ENCODE measurements at places on chromosomes 1 and 21.
A peak's percentile ranks its signal among the peaks of the same experiment; 100 is the strongest.

DNA sequence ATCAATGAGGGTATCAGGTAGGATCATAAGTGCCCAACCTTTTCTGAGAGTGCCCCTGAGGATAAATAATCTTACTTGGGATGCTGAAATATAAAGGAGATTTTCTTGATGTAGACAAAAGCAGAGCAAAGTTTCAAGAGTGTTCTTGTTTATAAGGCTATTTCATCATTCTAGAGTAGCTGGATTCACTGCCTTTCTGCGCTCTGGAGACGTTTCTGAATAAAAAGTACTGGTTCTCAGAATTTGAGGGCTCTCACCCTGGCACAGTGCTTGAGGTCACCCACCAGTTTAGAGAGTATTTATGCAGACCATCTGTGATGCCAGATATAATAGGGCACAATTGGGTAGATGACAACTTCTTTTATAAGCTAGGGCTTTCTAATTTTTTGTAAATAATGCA is 103.3 kb downstream of the GDAP2 start:
- DNase-seq = no peak
- H3K27ac ChIP-seq = peak overlapping the region; percentile 69
- no peaks in the 10 kb centered on the region for H3K36me3 ChIP-seq
- peaks cover 52% of the 10 kb centered on the region for H3K4me1 ChIP-seq
- no peak overlapping the region for H3K4me3 ChIP-seq

DNA sequence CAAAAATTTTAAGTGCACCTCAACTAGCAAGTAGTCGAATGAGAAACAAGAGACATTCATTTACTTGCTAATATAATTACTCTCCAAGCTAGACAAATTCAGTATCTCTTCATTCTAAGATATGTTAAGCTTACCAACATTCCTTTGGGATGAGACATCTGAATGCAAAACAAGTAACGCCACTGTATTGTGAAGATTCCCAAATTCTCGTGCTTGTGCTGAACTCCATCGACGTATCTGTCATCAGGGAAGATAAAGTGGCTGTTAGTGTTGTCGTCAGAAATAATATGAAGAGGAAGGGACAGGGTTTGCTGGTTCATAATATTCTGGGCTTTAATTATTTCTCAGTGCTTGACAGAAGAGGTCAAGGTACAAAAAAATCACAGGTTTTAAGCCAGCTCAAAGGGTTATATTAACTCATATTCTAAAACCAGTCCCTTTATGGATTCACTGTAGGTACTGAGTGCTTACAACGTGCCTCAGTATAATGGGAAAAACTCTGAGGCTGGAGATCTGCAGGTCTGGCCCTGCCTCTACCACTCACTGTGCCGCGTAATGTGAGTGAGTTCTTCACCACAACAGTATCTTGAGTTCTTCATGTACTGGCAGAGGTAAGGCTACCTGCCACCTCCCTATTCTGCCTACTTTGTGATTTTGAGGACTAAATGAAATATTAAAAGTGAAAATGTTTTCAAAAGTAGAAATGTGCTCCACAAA is 42.0 kb downstream of the PCSK9 start:
- H3K27me3 ChIP-seq = no peaks in the 10 kb centered on the region
- no peak overlapping the region for H3K4me3 ChIP-seq
- no peaks in the 10 kb centered on the region for H3K4me1 ChIP-seq

- peak overlapping the region; percentile 84 for H3K27ac ChIP-seq
- DNase-seq = peak; percentile 62
- H3K27me3 ChIP-seq = no peaks in the 10 kb centered on the region
- H3K4me1 ChIP-seq = peaks cover 62% of the 10 kb centered on the region
- H3K4me3 ChIP-seq = peak overlapping the region; percentile 36
These were observed 31.3 kb upstream of the BTG2 start for GRCh38 chr1:203273869-203274602.

DNA sequence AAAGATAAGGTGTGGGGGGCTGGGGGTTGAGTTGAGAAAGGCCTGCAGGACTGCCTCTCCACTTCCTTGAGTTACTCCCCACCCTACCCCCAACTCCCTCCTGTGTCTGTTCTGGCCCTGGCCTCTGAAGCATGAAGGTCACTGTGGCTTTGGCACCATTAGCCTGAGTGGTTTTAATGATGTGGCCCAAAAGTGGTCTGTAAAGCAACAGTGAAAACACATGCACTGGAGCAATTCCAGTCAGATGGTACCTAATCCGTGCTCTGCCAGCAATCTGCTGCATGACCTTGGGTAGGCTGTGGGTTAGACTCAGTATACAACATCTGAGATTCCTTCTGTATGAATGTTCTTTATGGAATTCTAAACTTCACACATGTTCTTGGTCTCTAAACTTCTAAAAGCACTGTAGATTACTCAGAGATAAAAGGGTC is 86.5 kb upstream of the ATP1A1 start:
- no peaks in the 10 kb centered on the region for H3K27me3 ChIP-seq
- H3K27ac ChIP-seq = no peak overlapping the region
- no peaks in the 10 kb centered on the region for H3K4me1 ChIP-seq
- H3K36me3 ChIP-seq = no peaks in the 10 kb centered on the region

DNA sequence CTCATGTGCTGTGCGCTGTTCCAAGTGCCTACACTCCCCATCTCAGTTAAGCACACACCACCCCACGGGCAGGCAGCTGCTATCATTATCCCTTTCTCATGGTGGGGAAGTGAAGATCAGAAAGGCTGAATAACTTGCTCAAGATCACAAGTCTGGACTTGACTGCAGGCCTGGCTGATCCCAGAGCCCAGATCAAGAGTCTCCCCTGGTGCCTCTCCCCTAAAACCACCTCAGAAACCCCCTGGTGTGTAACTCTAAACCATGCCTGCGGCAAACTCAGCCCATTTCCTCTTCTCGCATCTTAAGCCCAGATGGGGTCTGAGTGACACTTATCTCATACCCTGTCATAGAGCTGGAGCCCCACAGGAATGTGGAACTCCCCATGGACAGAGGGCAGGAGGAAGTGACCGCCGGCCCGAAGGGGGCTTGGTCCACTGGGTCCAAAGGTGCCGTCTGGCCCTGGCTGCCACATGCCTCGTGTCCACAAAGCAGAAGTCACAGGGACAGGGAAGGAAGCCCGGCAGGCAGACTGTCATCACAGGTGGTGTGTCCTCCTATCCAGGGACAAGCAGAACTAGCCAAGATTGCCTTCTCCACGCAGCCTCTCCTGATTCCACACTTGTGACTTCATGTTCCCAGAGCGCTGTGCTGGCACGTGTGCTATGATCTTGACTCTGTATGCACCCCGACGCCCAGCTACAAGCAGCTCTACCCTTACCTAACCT is 92.1 kb downstream of the SYF2 start:
- H3K4me3 ChIP-seq = no peak overlapping the region
- DNase-seq = peak; percentile 48
- H3K4me1 ChIP-seq = no peaks in the 10 kb centered on the region
- H3K27me3 ChIP-seq = peaks cover 54% of the 10 kb centered on the region

GRCh38 chr1:232034556-232034955 is 408.0 kb downstream of the DISC1 start:
- H3K27ac ChIP-seq = no peak overlapping the region
- no peak for DNase-seq
- no peak overlapping the region for H3K4me3 ChIP-seq
- no peaks in the 10 kb centered on the region for H3K36me3 ChIP-seq

All from tibial artery (tissue), 4 donors.